ENCODE measurements at places on chromosomes 11 and 22. TPM values are rescaled to one million over a fixed set of nuclear protein-coding genes. Genes with fewer than 3 reads are reported as not detected.

The RBMXL2 gene
- polyA plus RNA-seq = not detected

The MS4A2 gene
- not detected for polyA plus RNA-seq

GRCh38 chr22:29883775-29884097, 762 bp downstream of the MTMR3 start:
- DNase-seq = no peak

- no peak for DNase-seq
Observed at GRCh38 chr22:31652088-31652487, 9.9 kb downstream of the PISD start.

GRCh38 chr22:38786631-38787030, 7.3 kb downstream of the DNAL4 start:
- DNase-seq = no peak

DNA sequence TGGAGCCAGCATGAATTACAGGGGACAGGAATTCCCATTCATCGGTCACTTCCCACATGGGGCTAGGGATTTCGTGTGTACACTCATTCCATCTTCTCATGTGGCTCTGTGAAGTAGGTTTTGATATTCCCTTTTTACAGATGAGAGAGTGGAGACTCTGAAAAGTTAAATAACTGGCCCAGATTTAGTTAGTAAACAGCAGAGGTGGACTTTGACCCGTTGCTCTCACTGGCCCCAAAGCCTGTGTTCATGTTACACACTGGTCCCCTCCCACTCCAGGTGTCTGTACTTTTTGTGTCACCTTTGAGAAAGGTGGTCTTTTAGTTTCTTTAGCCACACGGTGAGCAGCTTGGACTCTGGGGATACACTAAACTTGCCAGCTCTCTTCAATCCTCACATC, 108.5 kb downstream of the MICAL2 start:
- DNase-seq = no peak

GRCh38 chr11:43486141-43486540, 127.4 kb downstream of the TTC17 start:
- no peak for DNase-seq

- DNase-seq = no peak
Observed at GRCh38 chr11:59158206-59159068, 13.5 kb upstream of the DTX4 start.

GRCh38 chr22:24752088-24752623, 22.4 kb downstream of the PIWIL3 start:
- no peak for DNase-seq

GRCh38 chr22:28111501-28112189, 192.6 kb upstream of the PITPNB start:
- no peak for DNase-seq

DNA sequence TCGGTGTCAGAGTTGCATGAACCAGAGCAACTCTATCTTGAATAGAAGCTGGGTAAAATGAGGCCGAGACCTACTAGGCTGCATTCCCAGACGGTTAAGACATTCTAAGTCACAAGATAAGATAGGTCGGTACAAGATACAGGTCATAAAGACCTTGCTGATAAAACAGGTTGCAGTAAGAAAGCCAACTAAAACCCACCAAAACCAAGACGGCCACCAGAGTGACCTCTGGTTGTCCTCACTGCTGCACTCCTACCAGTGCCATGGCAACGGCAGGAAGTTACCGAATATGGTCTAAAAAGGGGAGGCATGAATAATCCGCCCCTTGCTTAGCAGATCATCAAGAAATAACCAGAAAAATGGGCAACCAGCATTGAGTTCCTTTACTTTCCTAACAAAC, 2.4 kb upstream of the KAT5 start:
- DNase-seq = no peak

GRCh38 chr22:22968366-22968765, 80.8 kb downstream of the IGLL5 start:
- DNase-seq = no peak

The OR8G5 gene
- not detected for polyA plus RNA-seq

DNA sequence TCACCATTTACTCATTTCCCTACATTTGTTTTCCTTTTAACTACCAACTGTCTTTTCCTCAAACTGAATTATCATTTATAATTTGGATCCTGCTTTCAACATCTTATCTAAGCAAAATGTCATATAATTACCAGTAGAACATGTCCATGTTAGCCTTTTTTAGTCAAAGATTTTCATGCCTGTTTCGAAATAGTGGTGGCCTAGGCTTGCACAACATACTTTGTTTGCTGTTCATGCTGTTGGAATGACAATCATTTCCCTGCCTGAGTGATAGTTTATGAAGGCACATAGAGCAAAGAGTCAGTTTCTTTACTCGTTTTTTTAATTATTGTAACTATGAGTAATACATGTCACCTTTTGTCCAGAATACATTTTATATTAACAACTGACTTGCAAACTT, 144.3 kb upstream of the ANO3 start:
- DNase-seq = peak; percentile 54

GRCh38 chr11:104015649-104016415, 20.6 kb upstream of the DDI1 start:
- no peak for DNase-seq

- no peak for DNase-seq
Observed at GRCh38 chr11:328012-328411, 7.4 kb upstream of the IFITM3 start.

DNA sequence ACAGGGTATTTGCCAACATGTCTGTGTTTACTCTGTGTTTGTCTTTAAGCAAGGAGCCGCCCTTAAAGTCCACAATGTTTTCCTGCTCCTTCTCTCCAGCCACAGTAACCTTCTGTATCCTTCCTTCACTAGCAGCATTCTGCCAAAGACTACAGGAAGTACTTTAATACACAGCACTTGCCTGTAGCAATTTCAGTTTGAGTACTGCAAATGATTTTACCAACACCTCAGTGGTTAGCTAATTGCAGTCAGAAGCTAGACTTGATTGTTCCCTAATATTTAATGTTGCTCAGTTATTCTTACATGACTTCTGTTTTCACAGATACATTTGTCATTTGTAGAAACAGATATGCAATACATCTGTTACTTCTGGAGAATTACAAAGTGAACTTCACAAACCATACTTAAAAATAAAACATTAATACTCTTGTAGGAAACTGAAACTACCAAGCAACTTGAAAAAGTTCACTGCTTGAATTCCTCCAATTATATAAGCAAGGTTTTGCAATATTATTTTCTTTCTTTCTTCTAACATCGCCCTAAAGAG, 69.1 kb downstream of the FCHSD2 start:
- DNase-seq = peak; percentile 4

- DNase-seq = peak; percentile 81
Observed at GRCh38 chr22:27456696-27457503, 344.7 kb downstream of the MN1 start.

The SLC22A8 gene
- polyA plus RNA-seq = not detected

DNA sequence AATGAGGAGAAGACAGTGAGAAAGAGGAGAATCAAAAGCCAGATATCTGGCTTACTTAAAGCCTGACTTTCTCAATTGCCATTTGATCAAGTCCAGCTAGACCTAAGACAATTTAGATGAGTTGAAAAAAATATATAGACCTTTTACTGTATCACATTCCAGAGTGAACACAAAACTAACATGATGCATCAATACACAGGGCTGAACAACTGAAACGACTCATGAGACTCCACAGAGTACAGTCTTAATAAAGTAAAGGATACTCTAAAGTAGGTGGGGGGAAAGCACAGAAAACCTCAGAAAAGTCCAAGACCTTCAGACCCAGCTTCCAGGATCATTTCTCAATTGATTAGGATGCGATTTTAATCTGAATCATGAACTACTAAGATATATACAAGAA, 95.3 kb upstream of the OR9G4 start:
- no peak for DNase-seq

DNA sequence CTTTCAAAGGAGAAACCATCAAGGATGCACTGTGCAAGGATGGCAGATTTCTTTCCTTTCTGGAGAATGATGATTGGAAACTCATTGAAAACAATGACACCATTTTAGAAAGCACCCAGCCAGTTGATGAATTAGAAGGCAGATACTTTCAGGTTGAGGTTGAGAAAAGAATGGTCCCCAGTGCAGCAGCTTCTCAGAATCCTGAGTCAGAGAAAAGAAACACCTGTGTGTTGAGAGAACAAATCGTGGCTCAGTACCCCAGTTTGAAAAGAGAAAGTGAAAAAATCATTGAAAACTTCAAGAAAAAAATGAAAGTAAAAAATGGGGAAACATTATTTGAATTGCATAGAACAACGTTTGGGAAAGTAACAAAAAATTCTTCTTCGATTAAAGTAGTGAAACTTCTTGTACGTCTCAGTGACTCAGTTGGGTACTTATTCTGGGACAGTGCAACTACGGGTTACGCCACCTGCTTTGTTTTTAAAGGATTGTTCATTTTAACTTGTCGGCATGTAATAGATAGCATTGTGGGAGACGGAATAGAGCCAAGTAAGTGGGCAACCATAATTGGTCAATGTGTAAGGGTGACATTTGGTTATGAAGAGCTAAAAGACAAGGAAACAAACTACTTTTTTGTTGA, 9.8 kb downstream of the FAM111A start:
- no peak for DNase-seq

DNA sequence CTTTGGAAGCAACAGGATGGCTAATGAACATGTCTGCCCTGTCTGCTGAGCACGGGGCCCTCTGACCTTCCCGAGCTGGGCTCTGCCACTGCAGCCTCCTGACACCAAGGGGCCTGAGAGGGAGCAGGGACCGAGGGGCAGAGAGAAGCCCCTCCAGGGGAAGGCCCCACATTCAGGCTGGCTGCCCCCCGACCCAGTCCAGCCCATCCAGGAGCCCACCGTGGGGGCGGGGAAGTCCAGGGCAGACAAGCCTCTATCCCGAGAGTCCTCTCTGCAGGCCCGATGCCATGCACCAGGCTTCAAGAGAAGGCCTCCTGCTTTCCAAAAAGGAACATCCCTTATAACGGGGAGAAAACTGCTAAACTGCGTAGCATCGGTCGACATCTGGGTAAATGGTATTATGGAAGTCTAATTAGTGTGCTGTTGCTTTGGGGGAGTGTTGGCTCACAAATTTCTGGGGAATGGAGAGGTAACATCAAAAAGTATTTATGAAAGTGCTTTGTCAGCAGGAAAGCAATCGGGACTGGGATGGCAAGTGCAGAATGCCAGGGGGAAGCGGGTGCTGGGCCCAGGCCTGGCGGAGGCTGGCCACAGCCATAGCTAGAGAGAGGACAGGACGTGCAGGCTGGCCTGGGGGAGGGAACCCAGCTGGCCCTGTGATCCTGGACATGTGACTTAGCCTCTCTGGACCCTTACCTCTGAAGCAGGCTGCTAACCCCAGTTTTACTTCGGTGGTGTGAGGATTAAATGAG, 5.3 kb upstream of the SHISAL1 start:
- DNase-seq = no peak

GRCh38 chr22:25139062-25139461, 60.6 kb upstream of the CRYBB3 start:
- no peak for DNase-seq

DNA sequence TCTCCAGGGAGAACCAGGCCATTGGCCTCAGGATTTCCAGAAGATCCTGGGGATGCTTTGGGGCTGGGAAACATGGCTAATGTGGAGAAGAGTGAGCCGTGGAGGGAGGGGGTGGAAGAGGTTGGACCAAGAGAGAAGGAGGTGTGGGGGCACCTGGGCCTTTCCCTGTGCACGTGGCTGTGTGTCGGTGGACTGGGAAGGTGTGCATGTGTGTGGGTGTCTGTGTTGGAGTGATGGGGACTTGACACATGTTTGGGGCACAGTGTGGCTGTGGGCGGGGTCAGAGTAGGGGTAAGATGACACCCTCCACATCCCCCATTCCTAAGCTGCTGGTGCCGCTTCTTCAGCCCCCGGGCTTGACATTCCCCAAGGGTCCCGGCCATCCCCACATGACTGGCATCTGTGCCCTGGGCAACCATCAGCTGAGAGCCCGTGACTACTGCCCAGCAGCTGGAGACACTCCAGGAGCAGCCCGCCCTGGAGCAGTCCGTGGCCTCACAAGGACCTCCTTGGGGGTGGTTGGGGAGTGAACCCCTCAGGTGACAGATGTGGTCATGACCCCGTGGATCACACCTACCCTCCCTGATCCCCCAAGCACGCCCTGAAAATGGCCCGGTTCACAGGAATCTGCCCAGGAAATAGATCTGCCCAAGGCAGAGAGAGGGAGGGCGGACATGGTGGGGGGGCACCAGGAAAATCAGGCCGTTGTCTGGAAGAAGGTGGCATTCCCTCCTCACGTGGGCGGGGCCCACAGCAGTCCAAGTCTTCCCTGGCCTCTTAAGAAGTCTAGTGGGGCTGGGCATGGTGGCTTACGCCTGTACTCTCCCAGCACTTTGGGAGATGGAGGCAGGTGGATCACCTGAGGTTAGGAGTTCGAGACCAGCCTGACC, 34.8 kb upstream of the SOX10 start:
- no peak for DNase-seq

DNA sequence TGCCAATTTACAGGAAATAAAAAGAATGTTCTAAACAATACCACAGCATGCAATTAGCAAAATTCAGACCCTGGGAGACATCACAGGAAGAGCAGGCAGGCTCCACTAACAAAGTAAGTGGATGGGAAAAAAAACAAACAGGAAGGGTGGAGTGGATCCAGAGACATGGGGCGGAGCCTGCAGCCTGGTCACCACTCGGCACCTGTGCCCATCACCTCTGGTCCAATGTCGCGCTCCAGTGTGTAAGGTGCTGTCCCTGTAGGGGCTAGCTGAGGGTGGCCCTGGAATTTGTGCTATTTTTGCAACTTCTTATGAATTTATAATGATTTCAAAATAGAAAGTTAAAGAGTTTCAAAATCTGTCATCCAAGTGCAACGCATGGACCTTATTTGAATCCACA, 11.0 kb upstream of the MOB2 start:
- no peak for DNase-seq

DNA sequence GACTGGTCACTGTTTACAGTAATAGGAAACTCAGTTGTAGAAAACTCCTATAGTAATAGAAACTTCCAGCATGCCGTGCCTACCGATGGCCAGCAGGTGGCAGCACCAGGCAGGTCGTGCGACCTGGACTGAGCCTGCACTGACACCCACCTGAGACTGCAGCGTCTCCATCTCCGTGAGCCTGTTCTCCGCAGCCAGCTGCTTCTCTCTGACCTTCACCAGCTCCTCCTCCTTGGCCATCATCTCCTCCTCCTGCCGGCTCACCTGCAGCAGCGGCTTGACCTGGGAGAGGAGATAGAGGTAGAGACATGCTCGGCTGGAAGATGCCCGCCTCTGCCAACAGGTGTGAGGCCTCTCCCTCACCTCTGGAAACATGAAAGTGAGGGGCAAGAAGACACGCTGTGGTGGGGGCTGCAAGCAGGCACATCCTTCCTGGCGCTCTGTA, 48.5 kb downstream of the APOL1 start:
- no peak for DNase-seq

- no peak for DNase-seq
Observed at GRCh38 chr22:41034706-41035105, 57.7 kb upstream of the EP300 start.

The C11orf16 gene
- not detected for polyA plus RNA-seq

- DNase-seq = no peak
Observed at GRCh38 chr22:45760682-45761081, 89.0 kb downstream of the ATXN10 start.
